Activated T-cell treated with anti-CD3 and anti-CD28 coated beads, Interleukin-2, amount 50 U/mL, for 1 hour (primary cell): ENCODE measurements at places on chromosomes 5 and 9.
A peak's percentile ranks its signal among the peaks of the same experiment; 100 is the strongest.

GRCh38 chr5:93579692-93580062 lies 1.3 kb downstream of the NR2F1-AS1 start:
- DNase-seq, result peak; percentile 36

- DNase-seq, result no peak
These were observed 120.0 kb downstream of the TRIO start for GRCh38 chr5:14263113-14263512.

DNA sequence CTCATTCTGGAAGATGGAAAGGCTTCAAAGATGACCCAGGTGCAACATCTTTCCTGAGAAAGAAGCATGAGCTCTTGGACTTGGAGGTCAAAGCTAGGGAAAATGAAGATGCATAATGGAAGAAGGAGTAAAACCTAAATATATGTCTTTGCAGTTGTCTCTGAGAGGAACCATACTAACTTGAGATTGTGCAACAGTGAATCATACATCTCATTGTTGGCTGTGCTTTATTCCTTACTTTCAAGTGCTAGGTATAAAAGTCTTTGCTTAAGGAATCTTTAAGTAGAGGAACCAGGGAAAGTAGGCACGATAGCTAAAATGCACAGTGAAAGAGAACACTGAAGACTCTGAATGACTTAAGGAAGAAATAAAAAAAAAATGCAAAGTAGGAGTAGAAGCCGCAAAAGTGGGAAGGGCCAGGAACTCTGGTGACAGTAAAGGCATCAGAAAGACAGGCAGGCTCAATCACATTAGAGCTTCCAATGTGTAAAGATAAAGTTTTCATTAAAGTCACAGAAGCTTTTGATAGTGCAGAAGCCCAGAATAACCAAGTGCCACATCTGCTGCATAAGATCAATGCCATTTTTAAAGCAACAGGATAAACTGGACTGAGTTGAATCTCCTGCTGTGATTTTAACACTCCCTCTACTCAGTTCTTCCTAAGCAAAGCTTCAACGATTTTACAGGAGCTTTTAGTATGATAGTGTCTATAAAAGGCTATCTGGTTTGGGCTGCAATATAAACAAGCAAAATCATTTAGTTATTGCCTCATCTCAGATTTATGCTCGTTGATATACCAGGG lies 432.3 kb upstream of the EDIL3 start:
- no peak for DNase-seq

GRCh38 chr5:67969176-67969575 lies 246.4 kb upstream of the PIK3R1 start:
- no peak for DNase-seq

GRCh38 chr9:68546596-68547390 lies 6.1 kb upstream of the TMEM252 start:
- no peak for DNase-seq

GRCh38 chr5:56278335-56278753 lies 45.2 kb upstream of the ANKRD55 start:
- DNase-seq, result no peak

- no peak for DNase-seq
These were observed 100.4 kb upstream of the SLC44A1 start for GRCh38 chr9:105144076-105144475.

DNA sequence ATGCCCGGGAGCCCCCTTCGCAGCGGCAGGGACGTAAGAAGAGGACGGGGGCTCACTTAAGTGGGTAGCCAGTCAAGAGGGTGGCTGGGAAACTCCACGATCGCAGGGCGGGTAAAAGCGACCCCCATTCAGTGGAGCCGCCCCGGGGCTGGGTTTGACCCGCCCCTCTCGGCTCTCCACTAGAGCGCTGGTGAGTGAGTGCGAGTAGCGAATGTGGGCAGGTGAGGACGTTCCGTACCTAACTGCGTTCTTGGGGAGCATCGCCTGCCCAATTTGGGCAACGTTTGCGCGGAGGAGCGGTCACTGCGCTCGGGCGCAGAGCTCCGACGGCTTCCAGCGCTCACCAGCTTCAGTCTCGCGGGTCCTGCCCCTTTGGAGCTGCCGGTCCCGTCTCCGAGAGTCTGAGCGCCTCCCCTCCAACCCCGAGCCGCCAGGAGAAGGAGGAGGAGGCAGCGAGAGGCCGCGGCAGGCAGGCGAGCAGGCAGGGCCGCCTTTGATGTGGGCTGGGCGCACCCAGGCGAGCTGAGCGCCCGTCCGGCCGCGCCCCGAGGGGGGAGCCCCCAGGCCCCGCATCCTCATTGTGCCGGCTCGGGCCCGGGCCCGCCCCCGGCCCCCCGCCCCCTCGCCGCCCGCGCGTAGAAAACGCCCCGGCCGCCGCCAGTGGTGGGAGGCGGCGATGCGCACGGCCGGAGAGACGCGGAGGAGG lies at the start of gene FGF18:
TSS of gene FGF18 (plus strand) at position 666 of the 706 bp plus-strand sequence. CDS start 553 bp downstream, outside the sequence.
- peak; percentile 42 for DNase-seq

- DNase-seq, result no peak
These were observed 571 bp downstream of the CNTFR start for GRCh38 chr9:34588671-34589635.

DNA sequence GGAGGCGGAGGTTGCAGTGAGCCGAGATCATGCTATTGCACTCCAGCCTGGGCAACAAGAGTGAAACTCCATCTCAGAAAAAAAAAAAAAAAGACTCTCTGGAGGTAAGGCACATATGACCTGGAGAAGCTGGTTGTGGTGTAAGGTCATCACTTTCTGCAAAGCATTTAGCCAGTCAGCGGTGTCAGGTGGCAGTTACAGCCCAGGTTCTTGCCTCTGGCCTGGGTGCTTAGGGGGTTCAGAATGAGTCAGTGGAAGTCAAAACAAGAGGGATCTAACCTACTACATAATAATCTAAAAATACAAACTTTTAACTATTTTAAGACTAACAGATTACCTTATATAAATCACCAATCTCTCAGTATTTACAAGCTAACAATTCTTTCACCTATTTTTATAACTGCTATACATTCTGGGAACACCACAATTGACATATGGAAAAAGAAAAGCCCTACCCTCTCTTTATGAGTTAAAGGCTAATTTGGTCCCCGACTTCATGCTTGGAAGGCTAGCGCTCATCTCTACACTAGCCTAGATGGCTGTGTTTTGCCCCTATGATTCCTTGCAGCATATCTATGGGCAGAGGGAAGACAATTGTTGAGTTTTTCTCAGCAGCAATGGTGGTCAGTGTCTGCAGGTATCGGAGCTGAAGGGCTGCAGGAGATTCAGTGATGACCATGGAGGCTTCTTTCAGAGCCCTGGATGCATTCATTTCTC lies 29.2 kb downstream of the STOM start:
- no peak for DNase-seq

- DNase-seq, result peak; percentile 70
These were observed at the start of gene DOCK8 for GRCh38 chr9:214648-215493. Gene DOCK8 (plus strand): TSS chr9:214865. CDS start chr9:214977, 112 bp downstream.

DNA sequence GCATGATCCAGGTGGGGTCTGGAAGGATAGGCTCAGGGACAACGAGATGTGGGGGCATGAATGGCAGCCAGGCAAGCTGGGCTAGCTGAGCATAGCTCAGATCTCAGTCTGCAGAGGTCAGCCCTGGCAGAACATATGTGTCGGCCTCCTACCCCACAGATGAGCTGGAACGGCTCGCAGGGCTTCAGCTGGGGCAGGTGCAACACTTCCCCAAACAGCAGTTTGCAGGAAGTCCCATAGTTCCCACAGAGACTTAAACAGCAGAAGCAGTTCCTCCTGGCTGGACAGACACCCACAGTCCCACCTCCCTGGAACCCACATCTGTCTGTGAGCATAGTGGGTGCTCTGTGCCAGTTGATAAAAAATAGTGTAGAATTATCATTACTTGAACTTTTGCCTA lies 404.6 kb downstream of the GADD45G start:
- DNase-seq, result no peak

DNA sequence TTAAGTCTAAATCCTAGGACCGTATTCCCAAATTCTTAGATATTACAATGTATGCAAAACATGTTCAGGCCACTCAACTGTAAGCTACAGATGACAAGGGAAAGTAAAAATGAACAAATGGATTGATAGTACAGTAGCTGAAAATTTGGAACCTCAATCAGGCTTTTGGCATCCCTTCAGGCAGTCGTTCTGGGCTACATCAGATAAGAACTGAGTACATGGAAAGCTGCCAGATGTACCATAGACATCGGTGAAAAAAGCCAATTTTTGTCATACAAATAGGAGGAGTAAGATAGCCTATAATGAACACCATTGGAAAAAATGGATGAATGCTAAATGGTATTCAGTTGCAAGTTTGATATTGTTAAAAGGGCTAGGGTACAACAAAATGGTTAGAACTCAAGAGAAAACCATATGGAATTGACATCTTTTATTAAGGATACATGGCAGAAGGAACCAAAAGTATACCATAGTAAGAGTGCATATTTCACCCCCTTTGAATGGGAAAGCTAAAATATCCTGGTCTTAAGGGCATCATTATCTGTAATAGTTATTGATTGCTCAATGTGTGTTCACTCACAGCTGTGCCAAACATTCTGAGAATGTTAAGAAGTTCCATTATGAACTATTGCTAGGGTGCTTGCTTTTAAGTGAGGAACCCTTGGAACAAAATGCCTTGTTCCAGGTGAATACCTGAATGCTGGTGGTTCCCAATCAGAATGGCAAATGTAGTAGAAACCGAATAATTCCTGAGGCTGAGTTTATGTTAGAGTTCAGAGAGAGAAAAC lies 86.4 kb downstream of the NR3C1 start:
- no peak for DNase-seq

- DNase-seq, result no peak
These were observed 55.3 kb upstream of the SARDH start for GRCh38 chr9:133793471-133793870.

- no peak for DNase-seq
These were observed 52.4 kb downstream of the PTTG1 start for GRCh38 chr5:160474084-160474483.

DNA sequence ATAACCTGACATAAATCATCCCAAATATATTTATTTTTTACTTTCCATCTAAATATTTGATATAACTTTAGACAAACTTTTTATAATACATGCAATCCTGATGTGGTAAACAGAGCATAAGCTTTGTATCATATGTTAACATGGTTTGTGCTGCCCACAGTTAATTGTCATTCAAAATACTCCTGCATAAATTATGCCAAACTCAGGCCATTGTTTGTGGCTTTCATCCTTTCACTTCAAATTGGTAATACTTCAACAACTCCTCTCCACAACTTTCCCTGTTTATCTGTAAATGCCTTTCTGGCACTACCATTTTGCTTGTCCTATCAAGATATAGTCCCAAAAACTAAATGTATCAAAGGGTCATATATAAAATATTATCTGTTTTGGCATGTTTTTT lies 586.7 kb downstream of the HINT1 start:
- no peak for DNase-seq

GRCh38 chr9:134385915-134386314 lies 59.7 kb downstream of the RXRA start:
- no peak for DNase-seq

DNA sequence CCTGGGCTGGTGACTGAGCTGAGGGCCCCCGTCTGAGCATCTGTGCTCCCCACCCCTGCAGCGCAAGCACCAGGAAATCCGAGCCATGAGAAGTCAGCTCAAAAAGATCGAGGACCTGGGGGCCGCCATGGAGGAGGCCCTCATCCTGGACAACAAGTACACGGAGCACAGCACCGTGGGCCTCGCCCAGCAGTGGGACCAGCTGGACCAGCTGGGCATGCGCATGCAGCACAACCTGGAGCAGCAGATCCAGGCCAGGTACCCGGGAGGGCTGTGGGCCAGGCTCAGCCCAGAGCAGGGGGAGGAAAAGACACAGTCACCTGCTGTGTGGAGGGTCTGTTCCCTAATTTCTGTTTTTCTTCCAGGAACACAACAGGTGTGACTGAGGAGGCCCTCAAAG lies 24.6 kb downstream of the DYNC2I2 start:
- no peak for DNase-seq

GRCh38 chr5:1806974-1807373 lies 5.8 kb downstream of the NDUFS6 start:
- DNase-seq, result no peak

- DNase-seq, result no peak
These were observed 233.2 kb downstream of the ROR2 start for GRCh38 chr9:91716815-91717214.

DNA sequence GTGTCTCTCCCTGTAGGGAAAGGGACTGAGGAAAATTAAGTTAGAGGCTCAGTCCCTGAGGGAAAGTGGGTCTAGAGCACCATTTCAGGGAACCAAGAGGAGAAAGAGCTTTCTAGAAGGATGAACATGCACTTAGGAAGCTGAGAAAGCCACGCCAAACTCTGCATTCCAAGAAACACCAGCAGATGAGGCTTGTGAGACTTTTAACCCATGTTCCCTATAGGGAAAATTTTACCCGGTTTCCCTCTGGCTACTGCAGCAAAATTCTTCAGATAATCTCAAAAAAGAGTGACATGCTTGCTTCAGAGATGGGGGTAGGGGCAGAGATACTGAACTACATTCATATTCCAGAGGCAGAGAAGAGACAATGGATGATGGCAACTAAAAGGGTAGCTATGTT lies 8.6 kb downstream of the TLN1 start:
- no peak for DNase-seq

DNA sequence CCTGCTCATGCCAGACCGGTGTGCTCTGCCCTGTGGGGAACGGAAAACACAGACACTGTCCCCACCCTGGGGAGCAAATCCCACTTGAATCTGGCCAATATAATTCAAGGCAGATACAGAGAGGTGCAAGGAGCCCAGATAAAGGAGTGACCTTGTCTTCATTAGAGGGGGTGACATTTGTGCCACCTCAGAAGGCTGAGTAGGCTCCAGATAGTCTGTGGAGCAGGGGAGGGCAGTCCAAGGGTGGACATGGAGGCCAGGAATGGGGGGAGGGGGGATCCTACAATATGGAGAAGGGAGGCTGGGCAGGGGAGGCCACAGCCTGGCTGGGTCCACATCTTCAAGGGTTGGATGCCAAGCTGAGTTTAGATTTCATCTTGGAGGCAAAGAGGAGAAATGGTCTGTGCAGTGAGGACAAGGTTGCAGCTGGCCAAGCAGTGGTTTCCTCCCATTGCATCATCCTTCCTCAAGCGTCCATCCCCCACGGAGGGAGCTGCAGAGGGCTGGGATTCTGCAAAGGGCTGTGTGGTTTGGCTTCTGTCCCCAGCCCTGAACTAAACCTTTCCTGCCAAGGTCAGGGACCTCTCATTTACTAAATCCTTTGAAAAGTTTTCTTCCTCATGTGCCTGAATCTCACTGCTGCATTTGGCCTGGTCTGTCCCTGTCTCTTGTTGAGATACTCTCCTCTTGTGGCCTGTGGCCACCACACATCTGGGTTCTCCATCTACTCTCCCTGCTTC lies 60.1 kb downstream of the GALNT12 start:
- DNase-seq, result no peak

GRCh38 chr5:151740958-151741373 lies 17.5 kb downstream of the ATOX1 start:
- no peak for DNase-seq
